ENCODE measurements at places on chromosomes 2 and 18.
A peak's percentile ranks its signal among the peaks of the same experiment; 100 is the strongest.

DNA sequence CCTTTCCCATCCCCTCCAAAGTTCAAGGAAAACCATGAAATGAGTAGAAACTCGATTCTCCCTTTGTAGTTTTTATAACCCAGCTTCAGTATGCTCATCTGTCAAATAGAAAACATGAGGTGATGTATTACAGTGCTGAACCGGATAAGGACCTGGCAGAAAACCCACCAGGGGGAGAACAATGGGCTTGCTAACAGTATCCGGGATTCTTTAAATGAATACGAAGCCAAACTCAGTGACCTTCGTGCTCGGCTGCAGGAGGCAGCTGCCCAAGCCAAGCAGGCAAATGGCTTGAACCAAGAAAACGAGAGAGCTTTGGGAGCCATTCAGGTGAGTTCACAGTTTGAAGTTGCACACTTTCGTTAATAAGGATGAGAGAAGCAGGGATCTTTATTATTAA is 113.6 kb upstream of the TTC39C start:
- DNase-seq = no peak

DNA sequence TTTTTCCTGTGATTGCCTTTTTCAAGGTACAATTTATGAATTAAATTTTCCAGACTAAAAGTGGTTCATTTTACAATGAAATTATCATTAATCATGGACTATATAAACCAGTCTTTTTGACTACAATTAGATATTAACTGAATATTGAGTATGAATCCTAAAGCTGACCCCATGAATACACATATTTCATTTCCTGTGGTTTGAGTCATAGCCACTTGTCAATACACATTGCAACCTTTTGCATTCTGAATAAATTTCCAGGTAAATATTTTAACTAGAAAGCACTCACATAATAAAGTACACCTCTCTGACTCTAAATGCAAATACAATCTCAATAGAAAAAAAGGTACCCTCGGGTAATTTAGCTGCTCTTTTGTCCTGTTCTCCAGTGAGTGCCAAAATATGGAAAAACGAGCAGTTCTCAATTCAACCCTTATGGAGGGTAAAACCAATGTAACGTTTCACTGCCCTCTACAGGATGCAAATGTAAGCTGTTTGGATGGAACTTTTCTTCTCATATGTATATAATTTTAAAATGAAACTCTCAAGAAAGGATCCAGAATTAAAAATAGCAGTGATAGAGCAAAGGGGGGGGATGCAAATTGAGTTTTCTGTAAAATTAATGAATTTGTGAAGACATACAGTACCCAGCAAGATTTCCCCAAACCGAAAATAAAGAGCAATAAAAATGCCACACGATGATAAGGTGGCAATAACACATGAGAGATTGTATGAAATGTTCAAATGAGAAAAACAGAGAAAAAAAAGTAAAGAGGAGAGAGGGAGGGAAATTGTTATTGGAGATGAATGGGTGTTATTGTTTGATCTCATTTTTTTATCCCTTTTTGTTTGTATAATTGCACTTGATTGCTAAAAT is 1795.7 kb upstream of the PIK3C3 start:
- no peak for DNase-seq

DNA sequence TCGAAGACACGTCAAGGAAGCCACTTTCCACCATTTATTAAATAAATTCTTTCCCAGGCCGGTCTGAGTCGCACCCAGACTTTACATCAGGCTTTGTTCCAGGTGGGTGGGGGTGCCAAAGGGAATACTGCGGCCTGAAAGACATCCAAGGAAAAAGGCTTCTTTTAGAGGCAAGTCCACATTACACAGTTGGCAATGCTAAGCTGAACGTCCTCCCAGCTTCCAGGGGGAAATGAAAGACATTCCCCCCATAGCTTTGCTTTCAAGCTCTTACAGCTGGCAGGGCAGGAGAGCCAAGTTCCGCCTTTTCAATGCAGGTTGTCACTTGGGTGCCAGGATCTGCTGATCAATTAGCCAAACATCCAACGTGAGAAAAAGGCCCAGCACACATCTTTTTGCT is 36.5 kb upstream of the PTPN4 start:
- no peak for DNase-seq

DNA sequence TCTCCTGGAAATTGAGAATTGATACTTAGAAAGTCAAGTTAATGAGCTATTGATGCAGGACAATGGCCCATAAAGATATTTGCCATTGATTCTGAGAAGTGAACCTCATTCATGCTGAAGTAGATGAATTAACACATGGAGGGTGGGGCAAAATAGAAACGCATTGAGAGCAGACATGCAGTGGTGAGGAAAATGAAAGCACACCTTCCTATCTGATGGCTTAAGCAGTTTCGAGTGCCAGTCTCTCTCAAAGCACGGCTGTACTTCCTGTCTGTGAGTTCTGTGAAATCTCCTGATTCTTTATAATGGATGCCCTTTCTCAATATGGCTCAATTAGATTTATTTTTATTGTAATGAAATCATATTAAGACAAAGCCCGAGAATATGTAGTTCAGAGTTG is 247.0 kb downstream of the TMX3 start:
- DNase-seq = no peak

- peak; percentile 41 for DNase-seq
Measured at GRCh38 chr2:26978061-26978596, 7.7 kb downstream of the MAPRE3 start.
